Stimulated activated CD8-positive, alpha-beta memory T cell treated with anti-CD3 and anti-CD28 coated beads, Interleukin-7, amount 100 ng/mL, for 4 hours (primary cell): ENCODE measurements at places on chromosomes 2 and 18.

- DNase-seq, result no peak
These were observed 3.0 kb upstream of the CHMP3 start for GRCh38 chr2:86566158-86566820.

DNA sequence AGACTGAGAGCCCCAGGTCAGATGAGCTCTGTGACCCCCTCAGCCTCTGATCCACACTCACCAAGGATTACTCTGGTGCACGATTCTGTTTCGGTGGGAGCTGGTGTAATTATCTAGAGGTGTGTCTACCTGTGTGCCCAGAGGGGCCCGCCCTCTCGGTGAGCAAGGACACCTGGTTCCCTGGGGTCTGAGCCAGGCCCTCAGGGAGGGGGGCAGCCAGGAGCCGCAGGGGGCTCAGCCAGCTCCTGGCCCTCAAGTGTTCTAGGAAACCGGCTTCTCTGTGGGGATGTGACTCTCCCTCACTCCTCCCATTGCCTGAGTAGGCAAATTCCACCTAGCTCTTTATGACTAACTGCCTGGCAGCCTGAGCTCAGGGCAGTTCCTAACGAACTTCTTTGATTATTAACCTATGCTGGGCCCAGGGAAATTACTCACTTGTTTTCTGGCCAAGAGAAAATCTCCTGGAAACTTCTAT is 17.4 kb downstream of the AGAP1 start:
- no peak for DNase-seq

GRCh38 chr2:147844697-147845410 is at the start of gene ACVR2A:
Gene ACVR2A, plus strand, starts transcription at chr2:147845029. Its CDS starts 124 bp downstream, at chr2:147845153.
- DNase-seq, result no peak

GRCh38 chr2:40559175-40559574 is 107.3 kb upstream of the SLC8A1 start:
- no peak for DNase-seq

GRCh38 chr18:2441544-2441943 is 129.8 kb downstream of the METTL4 start:
- DNase-seq, result no peak

- DNase-seq, result no peak
These were observed 70.7 kb downstream of the TANK start for GRCh38 chr2:161230959-161231358.

- no peak for DNase-seq
These were observed 43.4 kb downstream of the MRO start for GRCh38 chr18:50776383-50776782.

DNA sequence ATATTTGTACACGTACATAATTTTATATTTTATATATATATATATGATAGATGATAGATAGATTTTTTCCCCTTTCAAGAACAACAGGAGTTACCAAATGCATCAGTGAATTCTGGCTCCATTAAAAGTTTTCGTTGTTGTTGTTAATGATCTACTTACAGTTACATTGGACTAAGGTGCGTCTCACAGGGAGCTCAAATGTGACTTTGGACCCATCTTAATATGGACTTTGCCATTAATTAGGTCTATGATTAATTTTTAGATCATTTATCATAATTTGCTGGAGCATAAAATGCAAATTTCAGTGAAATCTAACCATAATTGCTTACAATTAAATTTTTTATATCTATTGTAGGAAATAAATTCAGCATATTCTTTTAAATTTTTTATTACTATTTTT is 261.6 kb downstream of the NRXN1 start:
- no peak for DNase-seq

DNA sequence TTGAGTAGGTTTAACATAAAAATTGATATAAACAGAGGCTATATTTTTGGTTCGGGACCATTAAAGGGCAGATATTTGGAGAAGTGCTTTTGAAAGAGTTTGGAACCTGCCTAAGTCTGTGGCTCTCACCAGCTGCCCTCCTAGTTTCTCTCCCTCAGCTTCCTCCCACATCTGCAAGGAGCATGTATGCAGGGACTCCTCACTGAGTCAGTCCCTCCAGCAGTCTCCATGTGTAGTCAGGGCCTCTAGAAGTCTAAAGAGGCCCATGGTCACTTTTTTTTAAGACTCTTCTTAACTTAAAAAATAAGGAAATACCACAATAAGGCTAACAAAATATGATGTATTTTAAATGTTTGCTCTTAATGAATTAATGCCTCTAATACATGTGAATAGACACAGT is 220.0 kb upstream of the TANK start:
- no peak for DNase-seq

- DNase-seq, result no peak
These were observed 208.1 kb downstream of the IKZF2 start for GRCh38 chr2:212943351-212943750.

- DNase-seq, result no peak
These were observed 13.8 kb downstream of the MYO1B start for GRCh38 chr2:191258996-191259395.

DNA sequence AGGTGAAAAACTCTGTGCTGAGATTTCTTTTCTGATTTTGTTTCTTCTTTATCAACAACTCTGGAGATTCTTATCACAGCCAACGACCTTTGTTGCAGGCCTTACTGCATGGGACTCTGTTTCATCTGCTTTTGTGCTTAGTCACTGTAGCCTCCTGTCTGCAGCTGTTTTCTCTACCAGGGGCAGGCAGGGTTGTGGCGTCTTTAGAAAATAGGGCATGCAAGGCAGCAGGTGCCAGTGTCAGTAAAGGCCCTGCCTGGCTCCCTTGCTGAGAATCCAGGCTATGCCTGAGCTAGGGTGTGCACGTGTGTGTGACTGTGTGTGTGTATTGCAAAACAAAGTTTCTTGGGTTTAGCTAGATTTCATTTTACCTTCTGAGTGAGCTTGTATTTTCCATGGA is 14.6 kb upstream of the SLC9A2 start:
- no peak for DNase-seq

- no peak for DNase-seq
These were observed 37.6 kb downstream of the TMEM163 start for GRCh38 chr2:134681201-134681600.

DNA sequence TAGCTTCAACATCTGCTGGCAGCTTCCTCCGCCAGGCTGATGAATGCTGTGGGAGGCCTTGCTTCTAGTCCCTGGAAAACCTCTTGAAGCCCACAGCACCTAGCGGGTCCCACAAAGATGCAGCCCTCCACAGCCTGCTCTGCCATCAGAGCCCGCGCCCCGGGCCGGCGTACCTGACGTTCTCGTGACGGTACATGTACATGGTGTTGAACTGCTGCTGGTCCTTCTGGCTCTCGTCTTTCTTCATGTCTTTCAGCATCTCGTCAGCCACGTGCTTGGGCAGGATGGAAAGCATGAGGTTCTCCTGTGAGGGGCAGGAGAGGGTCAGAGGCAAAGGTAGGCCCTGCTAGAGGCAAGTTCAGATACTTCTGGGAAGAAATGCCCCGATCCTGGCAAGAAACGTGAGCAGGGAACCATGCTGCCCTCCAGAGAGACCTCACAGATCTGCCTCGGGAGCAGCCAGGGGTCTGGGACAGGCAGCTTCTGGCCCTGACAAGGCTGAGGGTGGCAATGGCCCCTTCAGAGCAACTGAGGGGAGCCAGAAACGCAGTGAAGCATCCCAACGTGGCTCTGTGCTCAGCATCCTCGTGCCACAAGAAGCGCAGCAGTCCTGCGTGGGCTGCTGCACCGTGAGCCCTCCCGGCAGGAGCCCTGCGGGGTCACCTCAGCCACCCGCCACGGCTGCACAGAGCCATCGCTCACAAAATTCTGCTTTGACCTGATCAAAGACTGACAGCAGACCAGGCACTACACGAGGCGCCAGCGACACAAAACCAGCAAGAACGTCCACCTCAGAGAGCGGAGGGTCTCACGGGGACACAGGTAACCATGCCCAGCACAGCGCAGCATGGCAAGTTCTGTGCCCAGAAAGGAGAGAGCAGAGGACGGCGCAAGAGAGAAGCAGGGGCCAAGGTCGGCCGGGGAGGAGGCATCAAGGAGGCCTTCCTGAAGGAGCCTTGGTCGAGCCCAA is 49.1 kb downstream of the CENPO start:
- DNase-seq, result no peak

DNA sequence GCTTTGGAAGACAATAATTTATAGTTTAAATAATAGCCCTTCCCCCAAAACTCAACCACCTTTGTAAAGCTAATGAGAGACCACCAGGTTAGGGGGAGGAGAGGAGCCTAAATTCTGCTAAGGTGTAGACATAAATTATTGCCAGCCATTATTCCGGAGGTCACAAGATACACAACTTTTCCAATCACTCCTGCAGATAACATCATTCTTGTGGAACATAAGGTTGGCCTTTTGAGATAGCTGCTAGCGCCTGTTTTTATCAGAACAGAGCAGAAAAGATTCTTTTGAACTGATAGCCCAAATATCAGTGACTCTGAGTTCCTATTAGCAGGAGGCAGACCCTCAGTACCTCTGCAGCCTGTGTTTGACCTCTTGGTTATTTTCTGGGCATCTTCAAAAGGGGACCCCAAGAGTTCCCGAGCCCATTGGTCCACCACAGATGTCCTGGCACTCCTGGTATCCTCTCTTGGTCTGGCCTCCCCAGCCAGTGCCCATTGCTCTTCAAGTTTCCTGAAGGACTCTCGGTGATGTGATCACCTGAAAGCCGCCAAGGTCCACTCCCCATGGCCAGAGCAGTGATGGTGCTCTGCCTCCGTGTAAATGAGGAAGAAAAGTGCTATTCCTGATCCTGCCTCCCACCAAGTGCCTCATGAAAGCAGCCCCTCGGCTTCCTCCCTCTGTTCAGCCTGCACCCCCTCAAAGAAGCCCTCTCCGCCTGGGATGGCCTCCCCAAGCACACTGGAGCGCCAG is 38.5 kb upstream of the LAPTM4A start:
- DNase-seq, result no peak

DNA sequence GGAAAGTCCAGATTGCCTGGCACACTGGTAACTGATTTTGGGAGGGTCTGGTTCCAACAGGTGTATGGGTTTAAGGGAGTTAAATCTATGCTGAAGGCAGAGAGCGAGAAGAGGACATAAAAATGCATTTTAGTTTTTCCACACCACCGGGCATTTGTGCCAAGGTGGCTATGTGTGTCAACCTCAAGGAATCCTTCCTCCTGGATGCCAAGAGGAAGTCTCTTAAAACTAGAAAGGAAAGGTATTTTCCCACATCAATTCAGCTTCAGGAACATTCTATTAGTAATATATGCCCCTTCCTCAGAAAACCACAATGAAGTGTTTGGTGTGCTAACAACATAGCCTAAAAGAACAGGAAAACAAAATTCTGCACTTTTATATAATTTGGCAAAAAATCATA is 5.4 kb upstream of the GAREM1 start:
- DNase-seq, result no peak

- DNase-seq, result no peak
These were observed 36.1 kb downstream of the LIMS1 start for GRCh38 chr2:108570416-108570815.

- no peak for DNase-seq
These were observed 36.7 kb downstream of the PARD3B start for GRCh38 chr2:204581946-204582345.

GRCh38 chr2:10613263-10613662 is 76.5 kb downstream of the NOL10 start:
- no peak for DNase-seq

- no peak for DNase-seq
These were observed 35.5 kb upstream of the ST6GAL2 start for GRCh38 chr2:106921451-106921850.

- no peak for DNase-seq
These were observed 146.0 kb upstream of the MAP3K20 start for GRCh38 chr2:172929644-172930043.
